Inflammatory macrophage treated with lipopolysaccharide for 4 hours (primary cell): ENCODE measurements at places on chromosomes 4 and X.
A peak's percentile ranks its signal among the peaks of the same experiment; 100 is the strongest.

DNA sequence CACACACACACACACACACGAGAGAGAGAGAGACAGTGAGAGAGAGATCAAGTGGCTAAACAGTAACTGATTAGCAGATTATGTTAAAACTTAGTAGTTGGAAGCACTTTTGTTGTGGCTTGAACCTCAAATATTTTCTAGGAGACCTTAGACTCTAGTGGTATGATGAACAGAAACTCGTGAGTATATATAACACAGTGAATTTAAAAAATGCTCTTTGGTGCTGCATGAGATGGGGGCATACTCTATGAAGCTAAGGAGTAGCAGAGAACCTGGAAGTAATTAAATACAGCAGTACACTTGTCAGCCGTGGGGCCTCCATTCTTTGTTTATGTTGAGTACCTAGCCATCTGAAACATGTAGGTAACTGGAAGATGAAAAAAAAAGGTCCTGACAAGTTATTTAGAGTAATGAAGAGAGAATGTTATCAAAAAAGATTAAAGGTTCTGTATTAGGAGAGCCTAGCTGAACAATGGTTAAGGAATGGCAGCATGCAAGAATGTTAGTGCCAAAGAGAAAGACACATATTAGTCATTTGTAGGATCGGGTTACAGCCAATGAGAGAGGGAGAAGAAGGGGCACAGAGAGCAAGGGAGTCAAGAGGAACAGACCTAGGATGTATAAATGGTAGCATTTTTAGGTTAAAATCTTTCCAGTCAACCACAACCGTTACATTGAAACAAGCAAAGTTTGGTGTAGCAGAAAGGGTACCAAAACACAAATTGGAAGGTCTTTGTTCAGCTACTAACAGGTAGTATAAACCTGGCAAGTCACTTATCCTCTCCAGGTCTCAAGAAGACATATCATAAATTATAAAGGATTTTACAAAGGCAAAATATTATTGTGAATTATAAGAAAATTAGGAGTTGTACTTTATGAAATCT is 316.7 kb upstream of the DIPK2B start:
- no peak for DNase-seq

DNA sequence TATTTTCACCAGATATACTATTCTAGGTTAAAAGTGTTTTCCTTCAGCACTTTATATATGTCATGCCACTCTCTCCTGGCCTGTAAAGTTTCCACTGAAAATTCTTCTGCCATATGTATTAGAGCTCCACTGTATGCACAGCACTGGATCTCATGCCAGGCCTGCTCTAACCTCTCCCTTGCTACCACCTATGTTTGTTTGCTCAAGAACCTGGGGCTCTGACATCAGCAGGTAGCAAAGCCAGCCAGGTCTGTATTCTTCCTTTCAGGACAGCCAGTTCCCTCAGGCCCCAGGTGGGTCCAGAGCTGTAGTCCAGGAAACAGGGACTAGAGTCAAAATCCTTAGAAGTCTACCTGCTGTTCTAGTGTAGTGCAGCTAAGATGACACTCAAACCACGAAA is 19.1 kb upstream of the MUC7 start:
- DNase-seq, result no peak

- no peak for DNase-seq
Measured at GRCh38 chr4:20464381-20464780, 212.7 kb downstream of the SLIT2 start.

DNA sequence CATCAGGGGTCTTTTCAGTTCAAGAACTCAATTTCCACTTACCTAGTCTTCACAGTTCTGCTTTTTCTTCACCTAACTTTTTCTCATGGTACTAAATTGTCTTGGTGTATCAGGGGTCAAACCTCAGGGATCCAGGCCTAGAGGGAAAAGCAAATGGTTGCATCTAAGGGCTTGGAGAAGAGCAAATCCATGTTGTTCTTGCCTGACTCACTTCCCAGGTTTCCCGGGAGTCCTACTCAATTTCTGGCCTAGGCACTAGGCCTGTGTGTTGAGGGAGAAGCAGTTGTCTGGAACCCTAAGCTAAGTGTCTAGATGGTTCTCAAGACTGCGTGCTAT is 191.9 kb upstream of the STK26 start:
- no peak for DNase-seq

GRCh38 chr4:122706511-122706910 is 26.0 kb upstream of the BBS12 start:
- no peak for DNase-seq

DNA sequence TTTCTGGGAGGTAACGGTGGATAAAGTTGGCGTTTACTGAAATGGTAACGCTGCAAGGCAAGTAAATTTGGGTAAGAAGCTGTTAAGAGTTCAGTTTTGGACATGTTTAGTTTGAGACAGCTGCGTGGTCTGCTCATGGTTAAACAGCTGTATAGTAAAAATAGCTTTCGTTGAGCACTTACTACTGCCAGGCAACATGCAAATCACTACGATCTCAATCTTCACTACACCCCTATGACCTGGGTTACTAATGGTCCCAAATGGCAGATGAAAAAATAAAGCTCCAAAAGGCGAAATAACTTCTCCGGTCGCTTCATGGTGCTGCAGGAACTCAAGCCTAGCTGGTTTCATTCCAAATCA is 22.2 kb downstream of the FABP2 start:
- DNase-seq, result no peak

- peak; percentile 68 for DNase-seq
Measured at GRCh38 chr4:73822812-73823504, 13.5 kb upstream of the CXCL6 start.

DNA sequence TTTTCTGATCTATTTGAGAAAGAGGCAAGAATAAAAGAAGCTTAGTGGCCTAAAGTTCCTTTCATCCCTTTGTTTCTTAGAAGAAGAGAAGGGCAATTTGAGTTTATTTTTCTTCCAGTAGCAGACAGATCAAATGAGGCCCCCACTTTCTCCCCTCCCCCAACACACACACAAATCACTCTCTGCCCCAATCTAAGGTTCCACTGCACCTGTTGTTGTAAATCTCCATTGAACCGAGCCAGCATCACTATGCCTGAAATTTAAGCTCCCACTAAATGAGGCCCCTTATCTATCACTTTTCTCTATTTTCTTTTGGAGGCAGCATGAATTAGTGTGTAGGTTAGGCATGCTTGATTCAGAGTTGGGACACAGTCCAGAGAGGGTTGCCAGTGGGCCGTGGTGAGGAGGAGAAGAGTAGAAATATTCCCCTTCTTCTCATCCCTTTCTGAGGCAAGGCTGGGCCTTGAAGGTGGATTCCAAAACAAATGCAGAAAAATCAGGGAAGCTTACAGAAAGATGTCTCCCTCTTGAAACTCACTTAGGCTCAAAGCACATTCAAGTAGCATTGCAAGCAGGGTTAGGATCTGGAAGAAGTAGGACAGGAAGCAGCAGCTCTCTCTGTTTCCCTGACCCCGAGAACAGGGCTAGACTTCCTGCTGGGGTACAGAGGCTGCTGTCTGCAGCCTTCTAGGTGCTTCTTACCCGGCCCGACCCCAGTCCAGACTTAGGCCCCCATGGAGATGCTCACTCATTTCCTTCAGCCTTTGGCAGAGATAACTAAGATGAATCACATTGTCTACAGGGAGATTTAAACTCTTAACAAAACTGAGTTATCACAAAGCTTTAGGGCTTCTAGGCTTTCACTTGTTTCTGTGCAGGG is 70.7 kb downstream of the RASL11B start:
- no peak for DNase-seq

DNA sequence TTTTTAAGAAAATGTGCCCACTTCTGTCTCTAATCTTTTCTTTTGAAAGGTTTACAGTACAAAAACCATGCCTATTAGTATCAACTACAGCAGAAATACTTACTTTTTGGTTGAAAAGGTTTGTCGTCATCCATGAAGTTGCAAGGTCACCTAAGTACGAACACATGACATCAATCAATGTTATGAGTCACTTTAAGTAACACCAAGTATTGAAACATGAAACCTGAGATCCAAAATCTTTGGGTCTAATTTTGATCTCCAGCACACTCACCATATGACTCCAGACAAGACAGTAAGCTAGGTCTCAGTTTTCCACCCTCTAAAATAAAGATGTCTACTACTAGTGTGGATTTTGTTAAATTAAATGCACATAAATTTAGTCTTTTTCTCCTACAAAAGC is 8.4 kb downstream of the ZNF280C start:
- DNase-seq, result no peak

GRCh38 chr4:95250544-95251137 is 298.1 kb downstream of the UNC5C start:
- no peak for DNase-seq

DNA sequence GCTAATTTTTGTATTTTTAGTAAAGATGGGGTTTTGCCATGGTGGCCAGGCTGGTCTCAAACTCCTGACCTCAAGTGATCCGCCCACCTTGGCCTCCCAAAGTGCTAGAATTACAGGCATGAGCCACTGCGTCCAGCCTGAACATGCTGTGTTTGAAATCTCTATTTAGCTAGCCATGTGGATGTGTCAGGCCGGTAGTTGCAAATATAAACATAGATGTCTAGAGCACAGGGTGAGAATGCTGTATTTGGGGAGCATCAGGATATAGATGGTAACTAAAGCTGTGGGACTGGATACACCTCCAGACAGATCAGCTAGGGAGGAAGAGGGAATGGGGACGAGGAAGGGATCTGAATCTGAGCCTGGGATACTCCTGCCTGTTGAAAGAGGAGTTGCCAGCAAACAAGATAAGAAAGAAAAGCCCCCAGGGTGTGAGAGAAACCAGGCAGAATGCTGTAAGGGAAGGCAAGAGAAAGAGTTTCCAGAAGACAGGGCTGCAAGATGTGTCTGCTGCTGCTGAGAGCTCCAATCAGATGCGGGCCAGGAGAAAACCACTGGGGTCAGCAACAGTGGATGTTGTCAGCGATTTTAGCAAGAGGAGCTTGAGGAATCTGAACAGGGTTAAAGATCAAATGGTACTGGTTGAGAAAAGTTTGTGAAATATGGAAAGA is 177.4 kb downstream of the PALLD start:
- no peak for DNase-seq

DNA sequence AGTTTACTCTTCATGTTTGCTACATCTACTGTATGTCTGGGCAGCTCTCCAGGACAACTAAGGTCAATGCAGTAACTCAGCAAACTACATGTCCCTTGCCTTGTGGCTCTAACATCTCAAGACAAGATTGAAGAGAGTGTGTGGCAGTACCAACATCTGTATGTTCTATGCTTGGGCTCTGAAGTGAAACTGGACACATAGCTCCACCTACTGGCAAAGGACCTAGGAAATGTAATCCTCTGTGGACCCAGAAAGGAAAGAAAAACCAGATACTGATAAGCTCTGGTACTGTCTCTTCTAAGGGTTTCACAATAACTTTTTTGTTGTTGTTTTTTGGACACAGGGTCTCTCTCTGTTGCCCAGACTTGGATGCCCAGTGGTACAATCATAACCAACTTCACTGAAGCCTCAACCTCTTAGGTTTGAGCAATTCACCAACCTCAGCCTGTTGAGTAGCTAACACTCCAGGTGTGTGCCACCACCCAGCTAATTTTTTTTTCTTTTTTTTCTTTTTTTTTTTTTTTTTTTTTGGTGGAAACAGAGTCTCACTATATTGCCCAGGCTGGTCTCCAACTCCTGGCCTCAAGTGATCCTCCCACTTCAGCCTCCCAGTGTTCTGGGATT is 64.1 kb downstream of the QDPR start:
- peak; percentile 62 for DNase-seq

- DNase-seq, result no peak
Measured at GRCh38 chr4:134027931-134028330, 173.7 kb downstream of the PABPC4L start.

GRCh38 chr4:55876387-55876786 is 22.9 kb downstream of the EXOC1 start:
- DNase-seq, result no peak

DNA sequence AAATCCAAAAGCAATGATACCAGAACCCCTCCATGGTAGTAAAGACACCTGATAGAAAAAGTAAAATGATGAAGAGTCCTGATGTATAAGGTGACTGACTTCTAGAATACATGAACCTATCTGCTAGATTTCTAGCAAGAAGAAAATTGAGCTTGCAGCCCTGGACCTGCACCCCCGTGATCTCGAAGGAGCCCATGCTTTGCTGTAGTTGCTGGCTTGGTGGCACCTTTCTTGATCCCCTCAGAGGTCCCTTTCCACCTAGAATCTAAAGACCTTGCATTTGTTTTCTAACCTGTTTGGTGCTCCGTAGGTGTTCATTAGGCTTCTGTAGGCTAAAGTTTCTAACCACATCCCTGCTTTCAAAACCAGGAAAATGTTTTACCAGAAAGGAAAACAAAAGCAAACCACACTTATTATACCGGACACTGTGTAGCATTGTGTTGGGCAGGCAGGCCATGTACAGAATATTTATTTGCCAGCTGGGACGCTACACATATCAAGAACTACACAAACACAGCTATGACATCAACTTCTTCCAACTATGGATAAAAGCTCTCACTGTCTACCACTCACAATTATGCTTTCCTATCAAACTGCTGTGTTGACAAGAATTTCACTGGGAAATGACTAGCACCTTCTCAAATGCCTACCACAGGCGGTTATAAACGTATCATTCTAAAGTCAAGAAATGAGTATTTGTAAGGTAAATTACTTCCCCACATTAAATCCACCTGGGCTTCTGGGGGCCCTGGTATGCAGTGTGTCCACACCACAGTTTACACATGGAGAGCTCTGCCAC is 316.2 kb downstream of the UNC5C start:
- DNase-seq, result no peak

DNA sequence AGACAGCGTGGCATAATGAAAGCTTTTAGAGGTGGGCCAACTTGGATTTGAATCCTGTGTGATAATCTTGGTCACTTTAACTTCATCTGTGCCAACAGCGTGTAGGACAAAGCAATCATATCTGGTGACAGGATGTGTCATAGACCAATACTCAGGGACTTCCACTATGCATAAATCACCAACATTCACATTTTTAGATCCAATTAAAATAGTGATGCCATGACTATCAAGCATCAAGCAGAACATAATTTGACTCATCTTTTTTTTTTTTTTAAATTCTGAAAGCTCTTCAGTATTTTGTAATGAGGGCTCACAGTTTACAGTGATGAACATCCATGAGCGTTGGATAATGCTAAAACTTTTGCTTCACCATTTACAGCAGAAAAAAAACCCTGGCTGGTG is 27.3 kb upstream of the RAPGEF2 start:
- DNase-seq, result no peak

DNA sequence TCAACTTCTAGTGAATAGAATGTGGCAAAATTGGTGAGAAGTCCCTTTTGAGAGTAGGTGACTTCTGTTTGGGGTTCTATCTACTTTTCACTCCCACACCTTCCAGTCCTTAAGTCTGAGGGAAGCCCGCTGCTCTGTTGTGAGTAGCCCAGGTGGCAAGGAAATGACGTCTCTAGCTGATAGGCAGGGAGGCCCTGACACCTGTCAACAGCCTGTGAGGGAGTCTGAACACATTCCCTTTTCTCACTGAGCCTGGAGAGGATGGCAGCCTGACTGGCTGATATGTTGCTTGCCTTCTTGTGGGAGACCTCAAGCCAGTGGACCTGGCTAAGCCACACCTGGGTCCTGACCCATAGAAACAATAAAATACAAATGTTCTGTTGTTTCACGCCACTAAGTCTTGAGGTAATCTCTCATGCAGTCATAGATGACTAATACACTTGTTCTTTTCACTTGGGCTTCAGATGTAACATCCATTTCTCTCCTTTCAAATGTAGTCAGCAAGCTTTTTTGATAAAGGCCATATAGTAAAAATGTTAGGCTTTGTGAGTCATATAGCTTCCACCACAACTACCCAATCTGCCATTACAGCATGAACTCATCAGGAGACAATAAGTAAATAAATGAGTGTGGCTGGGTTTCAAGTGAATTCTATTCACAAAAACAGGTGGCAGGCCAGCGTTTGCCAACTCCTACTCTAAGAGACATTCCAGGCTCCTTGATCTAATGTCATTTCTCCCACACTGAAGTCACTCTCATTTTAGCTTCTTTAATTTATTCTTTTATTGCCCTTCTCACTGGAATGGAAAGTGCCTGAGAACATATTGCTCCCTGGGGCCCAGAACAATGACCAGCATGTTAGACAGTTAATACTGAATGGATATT is 265.1 kb upstream of the MAD2L1 start:
- DNase-seq, result no peak
